Activated CD4-positive, alpha-beta T cell treated with anti-CD3 and anti-CD28 coated beads, Interleukin-2, Interleukin-4, amounts not matched to agents 100 ng/mL and 50 ng/mL, durations not matched to agents 16 hours and 8 hours (primary cell): ENCODE measurements at places on chromosomes 12 and 14.
A peak's percentile ranks its signal among the peaks of the same experiment; 100 is the strongest.

DNA sequence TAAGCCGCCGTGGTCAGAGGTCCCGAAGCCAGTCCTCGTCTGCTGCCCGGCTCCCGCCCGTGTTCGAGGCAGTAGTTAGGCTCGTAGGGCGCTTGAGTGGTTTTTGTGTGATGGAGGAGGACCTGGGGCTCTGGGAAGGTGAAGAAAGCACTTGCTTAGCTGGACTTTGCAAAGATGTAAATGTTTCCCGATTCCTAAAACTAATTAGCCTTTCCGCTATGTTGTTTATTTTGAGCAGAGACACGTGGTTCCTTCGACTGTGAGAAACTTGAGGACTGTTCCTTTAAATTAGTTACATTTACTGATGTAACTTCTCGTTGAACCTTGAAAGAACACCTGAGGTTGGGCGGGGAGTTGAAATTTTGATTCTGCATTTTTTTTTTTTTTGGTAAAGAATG lies 33.9 kb downstream of the MIA2 start:
- DNase-seq: peak; percentile 22

GRCh38 chr14:82759656-82760055 lies 1226.0 kb upstream of the SEL1L start:
- DNase-seq: no peak

- DNase-seq: no peak
Observed at GRCh38 chr12:122363782-122364181, 58.7 kb downstream of the CLIP1 start.

DNA sequence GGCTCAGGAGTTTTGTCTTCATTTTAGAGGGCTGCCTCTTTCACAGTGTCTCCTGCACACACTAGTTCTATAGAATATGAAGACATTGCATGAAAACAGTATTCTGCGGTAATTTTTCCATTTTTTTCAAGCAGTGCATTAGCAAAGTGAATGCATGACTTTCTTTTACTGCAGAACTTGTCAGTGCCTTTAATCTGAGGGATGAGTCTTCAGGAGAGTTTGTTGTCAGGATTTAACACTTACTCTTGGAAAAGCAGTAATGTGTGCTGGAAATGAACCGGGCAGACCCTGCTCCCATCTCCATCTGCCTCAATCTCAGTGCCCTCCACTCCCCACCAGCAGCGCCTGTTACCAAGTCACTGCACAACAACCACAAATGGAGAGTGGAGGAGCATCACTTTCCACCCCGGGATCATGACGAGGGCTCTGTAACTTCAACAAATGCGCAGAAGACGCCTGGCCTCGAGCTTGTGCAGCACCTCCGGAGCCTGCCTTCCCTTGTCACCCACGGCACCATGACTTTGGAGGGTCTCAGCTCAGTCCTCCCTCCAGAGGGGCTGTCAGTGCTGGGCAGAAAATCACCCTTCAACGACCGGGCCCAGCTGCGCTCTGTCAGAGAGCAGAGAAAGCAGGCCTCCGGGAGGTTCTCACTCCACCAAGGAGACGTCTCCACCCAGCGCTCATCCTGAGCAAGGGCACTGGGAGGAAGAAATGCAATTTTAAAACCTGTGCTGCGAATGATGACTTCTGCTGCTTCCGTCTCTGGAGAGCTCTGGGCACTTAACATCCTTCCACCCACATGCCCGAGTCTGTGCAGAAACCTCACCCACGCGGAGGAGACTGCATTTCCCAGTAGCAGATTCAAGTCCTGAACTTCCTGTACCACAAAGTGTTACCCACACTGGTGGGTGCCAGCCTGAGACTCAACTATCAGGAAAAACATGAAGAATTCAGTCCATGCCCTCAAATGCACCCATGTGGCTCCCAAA lies 255.7 kb downstream of the ADGRD1 start:
- DNase-seq: peak; percentile 25

DNA sequence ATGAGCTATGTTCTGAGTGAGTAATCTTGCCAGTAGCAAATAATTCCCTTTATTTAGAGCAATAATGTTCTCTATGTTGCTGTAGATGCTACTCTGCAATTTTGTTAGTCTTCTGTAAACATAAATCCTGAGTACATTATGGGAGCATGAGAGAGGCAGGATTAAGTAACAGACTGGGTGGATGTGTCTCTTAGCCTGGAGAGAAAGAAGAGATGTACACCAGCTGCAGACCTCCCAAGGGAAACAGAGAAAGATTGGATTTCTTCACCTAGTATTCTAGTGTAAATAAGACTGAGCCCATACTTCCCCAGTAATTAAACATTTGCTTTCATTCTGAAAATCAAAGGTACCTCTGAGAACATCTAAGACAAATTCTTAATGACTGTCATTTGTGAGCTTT lies 564.0 kb downstream of the TRHDE start:
- DNase-seq: no peak
